GM12878 (cell line): ENCODE measurements at places on chromosomes 5 and 9. TPM values are rescaled to one million over a fixed set of nuclear protein-coding genes. Genes with fewer than 3 reads are reported as not detected.

GRCh38 chr5:100913298-100913697 lies 10.2 kb upstream of the ST8SIA4 start:
- no peaks in the 10 kb centered on the region for H3K36me3 ChIP-seq
- H3K27me3 ChIP-seq, result no peaks in the 10 kb centered on the region
- no peak overlapping the region for H3K4me3 ChIP-seq

DNA sequence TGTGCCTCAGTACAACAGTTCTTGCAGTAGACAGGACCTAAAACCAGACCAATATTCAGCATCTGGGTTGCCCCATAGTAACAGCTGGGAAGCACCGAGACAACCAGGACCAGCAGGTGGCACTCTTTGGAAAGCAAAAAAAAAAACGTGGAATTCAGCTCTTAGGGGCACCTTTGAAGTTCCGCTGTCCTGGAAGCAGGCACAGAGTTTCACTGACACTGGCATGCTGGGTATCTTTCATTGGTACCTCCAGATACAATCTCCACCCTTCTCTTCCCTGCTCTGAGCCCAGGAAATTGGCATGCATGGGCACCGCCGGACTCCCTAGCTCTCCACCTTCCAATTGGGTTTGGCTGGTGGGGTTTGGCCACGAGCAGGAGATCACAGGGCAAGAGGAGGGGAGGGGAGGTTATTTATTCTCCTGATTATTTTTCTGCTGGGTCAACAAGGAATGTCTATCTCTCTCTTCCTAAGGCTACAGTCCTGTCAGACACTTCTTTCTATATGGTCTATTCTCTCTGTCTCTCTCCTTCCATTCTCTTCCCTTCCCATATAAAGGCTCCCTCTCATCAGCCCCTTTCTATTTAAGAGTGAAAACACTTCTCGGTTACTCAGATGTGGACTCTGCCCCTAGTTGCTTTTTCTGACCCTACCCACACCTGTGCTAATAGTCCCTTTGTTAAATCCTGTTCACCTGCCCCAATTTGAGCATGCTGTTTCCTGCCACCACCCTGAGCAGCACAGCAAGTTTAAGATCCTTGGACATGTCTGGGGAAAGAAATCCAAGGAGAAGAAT lies 1.9 kb upstream of the IDNK start:
- no peak overlapping the region for H3K4me3 ChIP-seq
- peaks cover 6% of the 10 kb centered on the region; the same call in 1 of the 2 replicates for H3K4me1 ChIP-seq
- H3K27ac ChIP-seq, result no peak overlapping the region
- H3K27me3 ChIP-seq, result no peaks in the 10 kb centered on the region
- no peaks in the 10 kb centered on the region for H3K36me3 ChIP-seq

DNA sequence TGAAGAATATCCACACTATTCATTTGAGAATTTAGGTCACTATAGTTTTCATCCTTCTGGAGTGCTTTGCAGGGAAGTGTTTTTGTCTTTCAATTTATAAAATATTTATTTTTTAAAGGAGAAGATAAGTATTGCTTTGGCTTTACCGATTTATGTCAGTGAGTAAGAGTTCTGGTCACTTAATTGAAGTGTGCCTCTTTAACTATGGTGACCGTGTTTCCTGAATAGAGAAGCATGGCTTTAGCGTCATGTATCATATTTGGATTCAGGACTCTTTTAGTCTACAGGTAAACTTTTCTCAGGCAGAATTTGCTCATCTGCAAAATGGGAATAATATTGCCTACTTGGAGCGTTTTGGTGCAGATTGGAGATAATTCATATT lies 902 bp downstream of the BDP1 start:
- H3K4me3 ChIP-seq, result peak overlapping the region; percentile 72
- peaks cover 18% of the 10 kb centered on the region; the same call in 1 of the 2 replicates for H3K36me3 ChIP-seq
- H3K27me3 ChIP-seq, result no peaks in the 10 kb centered on the region
- no peaks in the 10 kb centered on the region for H3K4me1 ChIP-seq
- H3K27ac ChIP-seq, result peak overlapping the region; percentile 79

DNA sequence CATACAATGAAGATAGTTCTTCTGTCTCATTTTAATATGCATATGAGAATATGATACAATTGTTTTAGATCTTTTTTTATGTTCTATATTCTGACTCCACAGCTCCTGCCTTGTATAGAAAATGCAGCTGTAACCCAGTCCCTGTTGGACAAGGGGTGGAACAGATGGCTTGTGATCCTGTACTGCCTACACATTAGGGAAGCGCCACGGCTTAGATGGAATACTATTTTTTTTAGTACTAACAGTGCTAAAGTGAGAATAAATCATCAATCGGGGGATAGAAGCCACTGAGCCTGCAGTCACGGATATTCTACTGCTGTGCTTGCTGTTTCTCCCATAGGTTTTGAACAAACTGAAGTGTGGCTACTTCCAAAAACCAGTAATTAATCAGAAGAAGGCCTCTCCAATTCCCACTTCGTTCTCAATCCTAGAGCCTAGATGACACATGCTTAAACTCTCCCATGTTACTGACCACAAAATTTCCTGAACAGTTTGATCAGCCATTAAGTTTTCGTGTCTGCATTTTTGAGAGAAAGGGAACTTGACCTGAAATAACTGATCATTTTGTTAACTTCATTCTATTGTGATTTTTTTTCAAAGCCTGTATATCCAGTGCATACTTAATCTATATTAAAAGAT lies 150.3 kb downstream of the CDH18 start:
- DNase-seq, result no peak
- no peak overlapping the region for H3K27ac ChIP-seq
- no peaks in the 10 kb centered on the region for H3K27me3 ChIP-seq
- no peaks in the 10 kb centered on the region for H3K4me1 ChIP-seq
- H3K36me3 ChIP-seq, result no peaks in the 10 kb centered on the region

The CDC25C gene
- 9.2 and 10.2 TPM in 2 replicates for total RNA-seq

GRCh38 chr5:38403877-38404635 lies 145.7 kb downstream of the EGFLAM start:
- DNase-seq, result no peak
- H3K4me3 ChIP-seq, result no peak overlapping the region
- H3K36me3 ChIP-seq, result no peaks in the 10 kb centered on the region
- no peak overlapping the region for H3K27ac ChIP-seq
- no peaks in the 10 kb centered on the region for H3K4me1 ChIP-seq

DNA sequence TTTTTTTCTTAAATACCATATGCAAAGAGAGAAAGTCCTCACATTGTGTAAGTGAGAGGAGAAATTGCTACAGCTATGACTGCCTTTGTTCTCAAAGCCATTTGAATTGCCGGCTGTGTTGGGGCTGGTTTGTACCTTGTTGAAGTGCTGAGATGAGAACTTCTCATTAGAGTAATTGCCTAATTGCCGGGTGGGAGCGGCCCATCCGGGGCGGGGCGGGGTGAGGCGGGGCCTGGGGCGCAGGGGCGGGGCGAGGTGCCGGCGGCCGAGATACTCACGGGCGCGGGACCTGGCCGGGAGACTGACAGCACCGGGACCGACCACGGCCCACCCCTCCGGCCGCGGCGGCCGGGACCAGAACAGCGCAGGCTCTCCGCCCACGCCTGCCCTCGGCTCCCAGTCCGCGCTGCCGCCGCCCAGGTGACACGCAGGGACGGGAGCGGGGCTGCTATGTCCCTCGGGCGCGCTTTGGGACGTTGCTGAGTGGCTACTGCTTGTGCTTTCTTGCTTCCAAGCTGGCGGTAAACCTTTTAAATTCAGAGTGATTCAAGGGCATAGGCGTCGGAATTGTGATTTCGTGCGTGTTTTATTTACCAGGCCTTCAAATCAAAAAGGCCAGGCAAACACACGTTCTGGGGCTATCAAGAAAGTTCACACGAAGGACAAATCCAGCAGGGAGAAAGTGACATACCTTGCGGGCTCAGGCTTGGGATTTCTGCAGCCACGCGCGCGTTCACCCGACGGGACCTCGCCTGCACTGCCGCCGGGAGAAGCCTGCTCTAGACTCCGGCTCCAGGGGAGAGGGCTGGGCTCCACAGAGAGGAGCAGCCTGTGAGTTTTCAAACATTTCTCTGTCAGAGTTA lies 269.1 kb downstream of the FANCC start:
- H3K36me3 ChIP-seq, result no peaks in the 10 kb centered on the region; the same call in 1 of the 2 replicates
- peak overlapping the region; percentile 71 for H3K4me3 ChIP-seq
- no peaks in the 10 kb centered on the region for H3K4me1 ChIP-seq
- H3K27ac ChIP-seq, result no peak overlapping the region
- no peak for DNase-seq

The SPINK13 gene
- total RNA-seq, result not detected in 2 replicates

The DOLPP1 gene
- 15.2 TPM in 2 replicates for total RNA-seq

- H3K27me3 ChIP-seq, result no peaks in the 10 kb centered on the region
- no peak overlapping the region for H3K4me3 ChIP-seq
- H3K4me1 ChIP-seq, result no peaks in the 10 kb centered on the region
Observed at GRCh38 chr9:14148501-14149103, 165.3 kb downstream of the NFIB start.

DNA sequence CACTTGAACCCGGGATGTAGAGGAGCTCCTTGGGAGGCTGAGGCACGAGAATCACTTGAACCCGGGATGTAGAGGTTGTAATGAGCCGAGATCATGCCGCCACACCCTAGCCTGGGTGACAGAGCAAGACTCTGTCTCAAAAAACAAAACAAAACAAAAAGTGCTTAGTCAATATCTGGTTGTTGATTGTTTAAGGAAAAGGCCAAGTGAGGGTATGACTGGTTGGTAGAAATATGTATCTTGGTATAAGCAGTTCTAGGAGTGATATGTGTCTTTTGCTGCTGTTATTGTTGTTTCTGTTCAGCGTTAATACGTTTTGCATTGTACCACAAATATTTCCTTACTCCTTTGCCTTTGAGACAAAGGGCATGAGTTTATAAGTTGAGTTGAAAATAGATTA lies 210.7 kb upstream of the DMRT1 start:
- no peaks in the 10 kb centered on the region for H3K4me1 ChIP-seq
- no peak overlapping the region for H3K4me3 ChIP-seq
- H3K27me3 ChIP-seq, result 0 out of 2 replicates have a peak, but pooled peaks cover 1% of the 10 kb centered on the region
- H3K36me3 ChIP-seq, result no peaks in the 10 kb centered on the region
- DNase-seq, result no peak

- no peak overlapping the region for H3K27ac ChIP-seq
- no peaks in the 10 kb centered on the region for H3K4me1 ChIP-seq
- no peak overlapping the region for H3K4me3 ChIP-seq
Observed at GRCh38 chr9:108282872-108283271, 572.9 kb downstream of the ACTL7B start.

- no peak overlapping the region for H3K4me3 ChIP-seq
- no peaks in the 10 kb centered on the region for H3K4me1 ChIP-seq
- H3K36me3 ChIP-seq, result no peaks in the 10 kb centered on the region
Observed at GRCh38 chr5:88480801-88481499, 212.3 kb upstream of the TMEM161B start.

- no peak overlapping the region for H3K27ac ChIP-seq
- H3K4me1 ChIP-seq, result no peaks in the 10 kb centered on the region
- no peaks in the 10 kb centered on the region for H3K36me3 ChIP-seq
- no peak overlapping the region for H3K4me3 ChIP-seq
Observed at GRCh38 chr9:8879284-8879683, 1079.7 kb upstream of the DMAC1 start.

The ENTPD2 gene
- total RNA-seq, result 1.4 and 2.0 TPM in 2 replicates

The TXNDC8 gene
- not detected in 2 replicates for total RNA-seq

The TAF11L10 gene
- not detected in 2 replicates for total RNA-seq

DNA sequence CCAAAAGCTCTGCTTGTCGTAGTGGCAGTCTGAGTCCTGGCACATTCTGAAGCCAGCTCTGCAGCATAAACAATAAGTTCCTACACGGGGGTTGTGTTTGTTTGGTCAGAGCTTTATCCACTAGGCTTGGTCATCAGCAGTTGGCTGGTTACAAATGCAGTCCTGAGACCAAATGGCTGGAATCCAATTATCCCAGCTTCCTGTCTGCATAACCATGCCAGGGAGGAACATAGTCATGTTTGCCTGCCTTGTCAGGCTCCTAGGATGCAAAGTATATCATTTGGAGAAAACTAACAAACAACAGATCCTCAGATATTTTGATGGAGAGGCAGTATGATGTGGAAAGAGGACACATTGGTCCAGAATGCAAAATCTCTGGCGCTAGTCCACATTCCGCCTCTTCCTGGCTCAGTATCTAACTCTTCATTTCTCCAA lies 85.8 kb downstream of the FBXO38 start:
- DNase-seq, result no peak
- H3K4me1 ChIP-seq, result no peaks in the 10 kb centered on the region
- H3K27me3 ChIP-seq, result no peaks in the 10 kb centered on the region
- H3K36me3 ChIP-seq, result no peaks in the 10 kb centered on the region
- no peak overlapping the region for H3K27ac ChIP-seq
- no peak overlapping the region for H3K4me3 ChIP-seq

The PLAA gene
- 32.7 and 35.3 TPM in 2 replicates for total RNA-seq

The TMEFF1 gene
- 0.38 and 0.58 TPM in 2 replicates for total RNA-seq

GRCh38 chr9:16221822-16222547 lies 648.5 kb downstream of the BNC2 start:
- H3K4me3 ChIP-seq, result no peak overlapping the region
- no peaks in the 10 kb centered on the region for H3K36me3 ChIP-seq
- H3K27me3 ChIP-seq, result no peaks in the 10 kb centered on the region
- H3K27ac ChIP-seq, result no peak overlapping the region; the same call in 1 of the 2 replicates
- H3K4me1 ChIP-seq, result no peaks in the 10 kb centered on the region; the same call in 1 of the 2 replicates

DNA sequence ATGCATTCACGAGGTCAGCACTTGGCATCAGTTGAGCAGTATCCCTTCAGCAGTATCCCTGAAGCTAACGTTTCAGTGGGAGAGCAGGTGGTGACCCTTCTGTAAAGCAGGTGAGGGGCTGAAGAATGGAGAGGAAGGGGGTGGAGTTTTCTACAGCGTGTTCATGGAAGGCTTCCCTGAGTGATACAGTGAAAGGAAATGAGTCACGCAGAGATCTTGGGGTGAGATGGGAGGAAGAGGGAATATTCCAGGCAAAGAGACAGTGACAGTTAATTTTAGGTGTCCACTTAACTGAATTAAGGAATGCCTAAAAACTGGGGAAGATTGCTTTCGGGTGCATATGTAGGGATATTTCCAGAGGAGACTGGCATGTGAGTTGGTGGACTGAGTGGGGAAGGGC lies 25.7 kb downstream of the TAS2R1 start:
- H3K27me3 ChIP-seq, result no peaks in the 10 kb centered on the region
- no peaks in the 10 kb centered on the region for H3K4me1 ChIP-seq
- no peaks in the 10 kb centered on the region for H3K36me3 ChIP-seq
- no peak for DNase-seq
- H3K27ac ChIP-seq, result no peak overlapping the region

The CTSV gene
- 0.21 and 0.36 TPM in 2 replicates for total RNA-seq
